NCI-H2081 treated with DMSO at 0.1 percent for 48 hours (cell line): ENCODE measurements at places on chromosomes 16 and 17.

DNA sequence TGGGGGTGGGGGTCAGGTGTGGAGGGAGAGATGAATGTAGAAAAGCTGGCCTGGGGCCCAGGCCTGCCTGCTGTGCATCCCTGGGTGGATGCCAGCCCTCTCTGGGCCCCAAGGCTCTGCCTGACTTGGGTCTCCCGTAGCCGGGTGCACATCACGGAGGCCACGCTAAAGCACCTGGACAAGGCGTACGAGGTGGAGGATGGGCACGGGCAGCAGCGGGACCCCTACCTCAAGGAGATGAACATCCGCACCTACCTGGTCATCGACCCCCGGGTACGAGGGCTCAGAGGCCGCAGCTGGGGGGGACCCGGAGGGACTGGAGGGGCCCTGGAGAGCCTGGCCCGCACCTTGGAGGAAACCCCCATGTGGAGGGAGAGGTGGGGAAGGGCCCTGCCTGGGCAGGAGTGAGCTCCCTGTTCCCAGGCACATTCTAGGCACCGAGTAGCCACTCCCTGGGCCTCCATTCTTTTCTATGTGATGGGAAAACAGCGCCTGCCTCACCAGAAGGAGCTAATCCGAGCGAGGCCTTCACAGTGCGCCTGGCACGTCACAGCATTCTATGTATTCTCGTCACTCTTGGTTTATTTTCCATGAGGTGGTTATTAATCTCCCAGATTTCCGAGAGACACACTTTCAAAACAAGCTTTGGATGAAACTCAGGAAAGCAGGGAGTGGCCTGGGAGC, 34.7 kb downstream of the ADCY7 start:
- DNase-seq, result no peak

- DNase-seq, result no peak
These were observed 8.8 kb downstream of the SPIRE2 start for GRCh38 chr16:89837014-89837546.

GRCh38 chr17:1123921-1124715, 55.7 kb downstream of the ABR start:
- no peak for DNase-seq

DNA sequence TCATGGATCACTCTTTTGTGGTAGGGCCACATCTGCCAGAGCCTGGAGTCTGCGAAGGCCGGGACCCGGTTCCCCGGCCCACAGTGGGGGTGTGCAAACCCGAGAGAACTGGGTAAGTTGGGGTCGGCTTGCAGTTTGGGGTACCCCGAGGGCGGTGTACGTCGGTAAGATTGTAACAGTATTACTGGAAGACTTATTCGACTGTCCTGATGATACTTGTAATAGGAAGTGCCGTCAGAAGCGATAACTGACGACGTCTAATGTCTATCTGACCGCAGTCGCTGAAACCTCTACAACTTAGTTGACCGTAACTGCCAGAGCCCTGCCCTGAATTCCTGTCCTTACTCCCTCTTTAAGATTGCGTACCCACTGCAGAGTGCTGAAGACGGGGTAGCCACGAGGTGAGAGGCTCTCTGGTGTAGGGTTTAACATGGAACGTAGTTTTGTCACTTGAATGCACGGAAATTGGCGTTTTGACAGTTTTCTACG, 24.0 kb downstream of the TRPV2 start:
- no peak for DNase-seq

GRCh38 chr17:17930674-17931073, 41.5 kb downstream of the TOM1L2 start:
- DNase-seq, result no peak

DNA sequence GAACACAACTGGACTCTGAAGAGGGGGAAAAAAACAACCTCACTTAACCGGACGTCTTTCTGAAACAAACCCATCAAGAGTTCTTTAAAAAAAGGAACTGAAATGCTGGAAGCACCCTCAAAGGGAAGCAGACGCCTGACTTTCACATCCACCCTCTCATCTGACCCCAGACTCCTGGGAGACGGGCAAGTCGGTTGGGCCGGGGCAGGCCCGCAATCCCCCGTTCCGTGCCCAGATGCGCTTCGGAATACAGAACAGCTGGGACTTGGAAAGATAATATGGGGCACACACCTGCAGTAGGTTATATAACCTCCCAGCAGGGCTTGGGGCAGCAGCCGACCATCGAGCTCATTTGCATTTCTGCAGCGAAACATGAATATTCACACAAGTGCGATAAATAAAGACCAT, 3.7 kb downstream of the ARHGAP27 start:
- no peak for DNase-seq

DNA sequence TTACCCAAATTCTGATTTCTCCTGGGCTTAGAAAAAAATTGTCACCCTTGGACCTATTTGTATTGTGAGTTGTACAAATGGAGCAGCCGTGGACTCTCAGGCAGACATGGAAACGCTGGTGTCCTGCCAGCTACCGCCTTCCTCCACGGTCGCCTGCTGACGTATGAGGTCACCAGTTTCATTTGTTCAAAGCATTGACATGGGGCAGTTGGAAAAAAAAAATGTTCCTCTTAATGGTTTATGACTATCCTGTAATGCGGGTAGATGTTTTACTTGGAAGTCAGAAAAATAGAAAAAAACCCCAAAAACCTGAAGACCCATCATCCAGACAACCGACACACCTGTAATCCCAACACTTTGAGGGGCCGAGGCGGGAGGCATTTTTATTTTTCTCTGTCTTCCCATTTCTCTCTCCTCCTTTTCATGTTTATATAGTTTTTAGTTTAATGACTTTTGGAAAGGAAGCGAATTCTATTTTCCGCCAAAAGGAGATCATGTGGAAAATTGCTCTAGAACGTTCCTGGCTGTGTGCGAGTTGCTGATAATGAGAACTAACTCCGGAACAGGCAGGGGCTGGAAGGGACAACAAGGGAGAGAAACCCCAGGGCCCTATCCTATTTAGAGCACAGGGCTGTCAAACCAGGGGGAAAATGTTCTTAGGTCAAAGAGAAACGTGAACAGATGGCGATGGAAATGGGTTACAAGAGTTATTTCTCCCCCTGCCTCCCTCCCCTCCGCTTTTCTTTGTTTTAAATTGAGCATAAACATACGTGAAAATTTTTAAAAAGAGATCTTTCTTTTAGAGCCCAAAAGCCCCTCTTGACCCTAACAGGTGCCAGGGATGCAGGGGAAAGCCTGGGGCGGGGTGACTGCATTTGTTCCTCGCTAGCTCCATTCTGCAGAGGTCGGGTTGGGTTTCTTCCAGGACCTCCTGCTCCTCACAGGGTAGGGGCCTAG, 13.7 kb downstream of the DNAH17 start:
- no peak for DNase-seq

GRCh38 chr16:3846595-3847091, 33.9 kb downstream of the CREBBP start:
- no peak for DNase-seq

DNA sequence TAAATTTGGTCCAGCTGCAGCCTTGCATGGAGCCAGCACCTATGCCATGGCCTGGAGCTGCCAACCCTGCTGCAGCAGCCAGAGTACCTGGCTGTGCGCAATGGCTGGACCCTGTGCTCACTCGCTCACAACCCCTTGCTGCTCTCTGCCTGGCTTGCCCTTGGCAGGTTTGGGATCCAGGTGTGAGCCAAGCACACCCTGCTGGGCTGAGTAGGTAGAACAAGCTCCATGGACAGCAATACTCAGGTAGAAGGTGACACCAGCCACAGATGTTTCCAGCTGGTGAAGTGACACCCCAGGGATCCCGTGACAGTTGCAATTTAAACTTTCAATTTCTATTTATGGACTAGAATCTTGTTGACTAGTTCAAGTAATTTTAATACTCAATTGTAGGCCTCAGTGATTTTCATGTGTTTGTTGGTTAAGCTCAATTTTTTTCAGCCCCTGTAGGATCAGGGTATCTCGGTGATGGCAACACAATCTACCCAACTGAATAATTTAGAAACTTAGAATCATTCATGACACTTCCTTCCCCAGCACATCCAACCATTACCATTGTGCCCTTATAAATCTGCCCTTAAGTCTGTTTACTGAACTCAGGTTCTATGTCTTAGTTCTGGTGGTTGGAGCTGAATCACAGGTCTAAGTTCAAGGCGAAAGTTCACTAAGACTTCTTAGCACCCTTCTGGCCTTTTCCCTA, 480.0 kb downstream of the PMP22 start:
- no peak for DNase-seq

DNA sequence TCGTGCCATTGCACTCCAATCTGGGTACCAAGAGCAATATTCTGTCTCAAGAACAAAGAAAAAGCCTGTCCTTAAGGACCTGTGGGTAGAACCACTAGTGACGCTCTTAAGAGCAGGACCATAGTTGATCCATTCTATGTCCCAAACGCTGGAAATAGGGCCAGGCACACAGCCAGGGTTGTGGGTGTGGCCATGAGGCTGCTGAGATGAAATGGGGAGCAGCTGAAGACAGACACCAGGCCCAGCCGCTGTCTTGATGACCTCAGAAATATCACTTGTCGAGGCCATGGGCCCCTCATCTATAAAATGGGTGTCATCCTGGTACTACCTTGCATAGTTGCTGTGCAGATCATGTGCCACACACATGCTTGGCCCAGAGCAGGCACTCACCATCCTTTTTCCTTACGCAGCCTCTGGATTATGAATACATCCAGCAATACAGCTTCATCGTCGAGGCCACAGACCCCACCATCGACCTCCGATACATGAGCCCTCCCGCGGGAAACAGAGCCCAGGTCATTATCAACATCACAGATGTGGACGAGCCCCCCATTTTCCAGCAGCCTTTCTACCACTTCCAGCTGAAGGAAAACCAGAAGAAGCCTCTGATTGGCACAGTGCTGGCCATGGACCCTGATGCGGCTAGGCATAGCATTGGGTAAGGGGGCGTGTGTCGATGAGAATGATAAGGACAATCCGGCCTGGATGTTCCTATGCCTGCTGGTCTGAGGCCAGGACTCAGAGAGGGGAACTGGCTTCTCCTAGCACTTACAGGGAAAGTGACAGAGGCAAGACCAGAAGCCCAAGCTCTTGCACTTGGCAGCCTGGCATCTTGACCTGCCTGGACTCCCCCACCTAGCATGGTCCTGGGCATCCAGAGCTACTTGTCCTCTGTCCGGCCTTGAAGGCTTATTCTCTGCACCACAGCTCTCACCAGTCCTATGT, 25.5 kb downstream of the CDH5 start:
- no peak for DNase-seq

DNA sequence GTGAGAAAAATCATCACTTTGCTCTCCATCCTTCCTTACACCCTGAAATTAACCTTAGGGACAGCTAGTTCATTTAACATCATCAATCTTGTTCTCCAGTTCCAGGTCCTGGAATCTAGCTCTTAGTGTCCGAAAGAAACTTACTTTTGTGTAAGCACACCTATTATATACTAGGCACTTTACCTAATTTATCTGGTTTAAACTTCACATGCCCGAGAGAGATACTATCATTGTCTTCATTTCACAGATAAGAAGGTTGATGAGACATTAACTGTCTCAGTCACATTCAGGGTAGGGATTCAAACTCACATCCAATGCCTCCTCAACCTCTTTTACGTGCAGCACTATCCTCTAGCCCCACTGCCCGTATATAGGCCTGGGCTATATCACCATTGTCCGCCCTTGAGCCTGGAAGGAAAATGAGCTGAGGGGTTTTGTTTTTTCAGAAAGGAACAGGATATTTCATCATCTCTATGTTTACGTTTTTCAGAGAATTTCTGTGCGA, 501 bp upstream of the AP2B1 start:
- DNase-seq, result no peak

DNA sequence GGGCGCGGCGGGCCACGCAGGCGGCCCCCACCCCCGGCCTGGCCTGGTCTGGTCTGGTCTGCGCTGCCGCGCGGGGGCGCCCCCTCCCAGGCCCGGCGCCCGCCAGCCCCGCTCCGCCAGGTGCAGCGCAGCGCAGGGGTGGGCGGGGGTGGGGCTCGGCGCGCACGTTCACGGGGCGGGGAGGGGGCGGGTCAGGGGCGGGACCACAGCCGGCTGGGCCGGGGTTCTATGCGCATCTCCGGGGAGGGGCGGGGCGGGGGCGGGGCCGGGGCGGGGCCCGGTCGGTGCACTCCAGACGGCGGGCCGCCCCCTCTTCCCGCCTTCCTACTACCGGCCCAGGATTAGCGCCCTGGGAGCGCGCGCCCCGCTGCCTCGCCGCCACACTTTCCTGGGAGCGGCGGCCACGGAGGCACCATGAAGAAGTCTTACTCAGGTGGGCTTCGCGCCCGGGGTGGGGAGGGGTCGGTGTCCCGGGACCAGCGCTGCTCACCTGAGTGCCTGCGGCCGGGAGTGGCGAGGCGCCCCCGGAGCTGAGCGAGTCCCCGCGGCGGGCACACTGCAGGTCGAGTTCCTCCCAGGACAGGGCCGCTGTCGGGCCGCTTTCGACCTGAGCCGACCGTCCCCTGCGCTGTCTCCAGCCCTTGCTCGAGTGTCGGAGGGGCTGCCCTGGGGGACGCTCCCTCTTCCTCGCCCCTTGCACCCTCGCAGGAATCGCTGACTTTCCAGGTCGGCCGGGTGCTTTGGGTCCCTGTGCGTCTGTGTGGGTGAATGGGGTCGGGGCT, 140.5 kb downstream of the SEC14L1 start:
- peak; percentile 21 for DNase-seq

DNA sequence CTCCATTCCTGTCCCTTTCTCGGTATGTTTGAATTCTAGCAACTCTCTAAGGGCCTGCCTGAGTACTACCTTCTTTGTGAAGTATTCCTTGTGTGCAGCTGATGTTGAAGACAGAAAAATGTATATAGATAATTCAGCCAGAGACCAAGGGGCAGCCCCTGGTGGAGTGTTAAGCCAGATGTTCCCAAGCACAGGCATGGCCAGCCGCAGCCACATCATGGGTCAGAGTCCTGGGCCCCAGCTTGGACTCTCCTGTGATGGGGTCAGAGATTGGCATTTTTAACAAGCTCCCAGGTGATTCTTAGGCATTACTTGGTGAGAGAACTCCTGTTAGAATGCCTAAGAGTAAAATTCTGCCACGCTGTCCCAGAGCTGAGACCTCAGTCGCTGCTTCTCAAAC, 100.8 kb downstream of the IRF8 start:
- DNase-seq, result no peak

- no peak for DNase-seq
These were observed 314.3 kb downstream of the C16orf95 start for GRCh38 chr16:87002717-87003413.

DNA sequence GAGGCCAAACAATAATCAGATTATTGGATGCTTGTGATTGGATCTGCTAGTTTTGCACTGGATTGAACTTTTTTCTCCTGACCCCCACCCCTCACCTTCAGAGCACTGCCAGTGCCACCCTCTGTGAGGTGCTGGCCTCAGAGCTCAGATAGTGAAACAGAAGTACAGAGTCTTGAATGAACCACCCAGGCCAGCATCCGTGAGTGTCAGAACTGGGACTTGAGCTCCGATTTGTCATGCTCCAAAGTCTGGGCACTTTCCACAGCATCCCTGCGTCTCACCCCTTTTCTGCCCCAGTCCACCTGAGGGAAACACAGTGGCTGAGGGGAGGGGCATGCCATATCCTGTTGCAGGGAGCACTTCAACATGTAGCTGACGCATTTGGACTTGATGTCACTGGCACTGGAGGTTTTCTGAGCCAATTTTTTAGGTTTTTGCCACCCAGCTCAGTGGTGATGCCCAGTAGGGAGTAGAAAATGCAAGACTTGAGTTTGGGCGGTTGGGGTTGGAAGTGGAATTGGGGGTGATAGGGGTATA, 47.3 kb downstream of the SMPD3 start:
- no peak for DNase-seq
